ENCODE measurements at places on chromosomes 5 and 9.

- DNase-seq, result no peak
Observed at GRCh38 chr5:5209089-5209488, 69.0 kb downstream of the ADAMTS16 start.

GRCh38 chr9:91864380-91864779 is 85.6 kb downstream of the ROR2 start:
- DNase-seq, result no peak

- no peak for DNase-seq
Observed at GRCh38 chr9:7117676-7118561, 360.1 kb downstream of the KDM4C start.

DNA sequence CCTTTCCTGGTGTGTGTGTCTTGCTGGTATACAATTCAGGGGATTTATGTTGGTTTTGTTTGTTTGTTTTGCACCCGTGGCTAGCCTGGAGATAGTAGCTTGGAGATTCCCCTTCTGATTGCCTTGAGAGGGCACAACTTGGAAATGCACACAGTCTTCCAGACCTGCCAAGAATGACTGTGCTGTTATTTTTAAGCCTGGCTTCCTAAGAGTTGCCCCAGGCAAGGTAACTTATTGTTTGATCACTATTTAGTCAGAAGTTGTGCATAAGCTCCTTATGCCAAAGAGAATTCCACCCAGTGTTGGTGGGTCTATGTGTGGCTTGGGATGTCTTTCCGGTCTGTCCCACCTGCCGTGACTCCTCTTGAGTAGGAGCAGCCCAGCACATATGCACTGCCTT is 421.9 kb upstream of the KCNN2 start:
- no peak for DNase-seq

DNA sequence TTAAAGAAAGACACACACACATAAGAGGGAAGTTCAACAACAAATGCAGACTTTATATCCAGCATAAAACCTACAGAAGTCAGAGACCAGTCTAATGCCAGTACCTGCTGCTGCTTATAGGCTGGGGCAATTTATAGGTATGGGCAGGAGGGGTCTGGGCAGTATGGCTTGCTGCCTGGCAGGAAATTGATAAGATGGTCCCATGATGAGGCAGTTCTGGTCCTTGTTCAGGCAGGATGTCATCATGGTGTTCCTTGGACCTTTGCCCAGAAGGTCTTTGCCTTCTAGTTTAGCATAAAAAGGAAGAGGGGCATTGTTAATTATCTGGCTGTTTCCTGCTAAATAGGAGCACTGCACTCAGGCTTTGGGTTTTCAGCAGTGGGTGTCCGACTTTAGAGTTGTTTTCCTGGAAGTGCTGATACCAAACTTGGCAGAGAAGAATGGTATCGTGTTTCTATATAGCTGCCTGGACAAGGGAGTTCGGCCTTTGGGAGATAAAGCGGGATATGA is 10.4 kb upstream of the PDCD1LG2 start:
- peak; percentile 99 for DNase-seq

- DNase-seq, result no peak
Observed at GRCh38 chr5:153404747-153405146, 85.7 kb upstream of the GRIA1 start.

GRCh38 chr9:32866273-32866672 is 82.9 kb downstream of the TMEM215 start:
- no peak for DNase-seq

- peak; percentile 30 for DNase-seq
Observed at GRCh38 chr5:14107536-14107935, 35.6 kb upstream of the TRIO start.

- peak; percentile 56 for DNase-seq
Observed at GRCh38 chr5:62538017-62538942, 40.3 kb upstream of the LRRC70 start.

DNA sequence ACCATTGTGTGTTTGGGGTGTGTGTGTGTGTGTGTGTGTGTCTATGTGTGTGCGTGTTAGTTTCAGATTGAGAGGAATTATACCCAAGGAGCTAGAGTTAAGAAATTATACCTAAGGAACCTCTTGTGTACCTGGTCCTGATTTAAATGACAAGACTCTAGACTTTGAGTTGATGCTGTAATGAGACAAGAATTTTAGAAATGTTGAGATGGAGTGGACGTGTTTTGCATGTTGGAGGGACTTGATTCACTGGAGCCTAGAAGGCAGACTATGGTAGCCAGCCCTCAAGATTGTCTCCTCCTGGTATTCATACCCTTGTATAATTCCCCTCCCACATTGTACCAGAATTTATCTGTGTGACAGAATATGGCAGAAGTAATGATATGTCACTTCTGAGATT is 52.4 kb upstream of the HSPB3 start:
- DNase-seq, result no peak

DNA sequence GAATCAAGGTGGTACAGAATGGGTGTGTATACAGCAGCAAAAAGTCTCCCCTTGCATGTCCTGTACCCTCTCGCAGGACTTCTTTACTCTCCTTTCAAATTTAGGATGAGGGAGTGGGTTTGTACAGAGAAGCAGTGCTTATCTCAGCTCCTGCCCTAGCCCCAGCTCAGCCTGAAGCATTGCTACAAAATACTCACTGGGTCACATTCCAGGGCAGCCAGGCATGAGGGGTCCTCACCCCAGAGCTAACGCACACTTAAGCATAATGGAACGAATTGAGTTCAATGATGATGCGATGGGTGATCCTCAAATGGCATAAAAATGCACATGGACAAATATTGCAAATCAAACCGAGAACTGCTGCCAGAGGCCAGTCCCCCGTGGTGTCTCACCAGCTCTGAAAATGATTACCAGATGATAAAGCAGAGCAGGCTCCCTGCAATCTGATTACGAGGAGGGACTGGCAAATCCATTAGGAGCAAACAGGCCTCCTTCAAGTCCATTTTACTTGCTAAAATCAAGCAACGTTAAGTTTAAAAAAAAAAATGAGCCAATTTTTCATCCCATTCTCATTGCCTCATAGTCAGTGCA is 231.6 kb upstream of the TAS2R1 start:
- DNase-seq, result no peak

DNA sequence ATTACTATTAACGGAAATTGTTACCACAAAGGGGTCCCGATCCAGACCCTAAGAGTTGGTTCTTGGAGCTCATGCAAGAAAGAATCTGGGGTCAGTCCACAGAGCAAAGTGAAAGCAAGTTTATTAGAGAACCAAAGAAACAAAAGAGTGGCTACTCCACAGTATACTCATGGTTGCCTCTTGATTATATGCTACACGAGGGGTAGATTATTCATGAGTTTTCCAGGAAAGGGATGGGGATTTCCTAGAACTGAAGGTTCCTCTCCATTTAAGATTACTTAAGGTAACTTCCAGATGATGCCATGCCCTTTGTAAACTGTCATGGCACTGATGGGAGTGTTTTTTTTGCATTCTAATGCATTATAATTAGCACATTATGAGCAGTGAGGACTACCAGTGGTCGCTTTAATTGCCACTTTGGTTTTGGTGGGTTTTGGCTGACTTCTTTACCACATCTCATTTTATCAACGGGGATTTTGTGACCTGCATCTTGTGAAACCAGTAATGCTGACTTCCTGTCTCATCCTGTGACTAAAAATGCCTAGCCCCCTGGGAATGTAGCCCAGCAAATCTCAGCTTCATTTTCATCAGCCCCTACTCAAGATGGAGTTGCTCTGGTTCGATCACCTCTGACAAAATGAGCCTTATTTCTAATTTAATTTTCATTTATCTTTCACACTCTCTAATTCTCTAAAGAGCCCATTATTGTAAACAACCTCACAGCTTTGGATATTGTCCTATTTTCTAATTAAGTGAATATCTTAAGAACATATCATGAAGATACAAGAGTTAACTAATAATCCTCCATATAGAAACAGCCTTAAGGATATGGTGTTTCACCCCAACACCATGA is 336.3 kb downstream of the RASEF start:
- DNase-seq, result no peak
